ENCODE measurements at places on chromosomes 2 and 18.

DNA sequence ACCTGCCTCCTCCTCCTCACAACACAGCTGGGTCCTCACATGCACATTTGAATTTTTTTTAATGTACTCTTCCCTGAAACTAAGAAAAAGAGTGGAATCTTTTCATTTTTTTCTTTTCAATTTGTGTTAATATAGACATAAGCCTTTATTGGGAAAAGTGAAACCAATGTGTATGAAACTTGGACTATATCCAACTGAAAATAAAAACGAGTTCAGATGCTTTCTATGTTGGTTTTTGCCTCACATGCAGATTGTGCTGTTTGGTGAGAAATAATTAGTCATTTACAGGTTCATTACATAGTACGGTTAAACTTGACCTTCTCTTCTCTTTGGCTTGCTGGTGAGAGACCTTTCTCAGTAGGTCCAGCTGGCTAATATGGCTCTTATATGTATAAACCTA, 515.2 kb upstream of the FANCL start:
- DNase-seq = no peak

- DNase-seq = no peak
Observed at GRCh38 chr2:31176742-31177141, 38.5 kb upstream of the GALNT14 start.

DNA sequence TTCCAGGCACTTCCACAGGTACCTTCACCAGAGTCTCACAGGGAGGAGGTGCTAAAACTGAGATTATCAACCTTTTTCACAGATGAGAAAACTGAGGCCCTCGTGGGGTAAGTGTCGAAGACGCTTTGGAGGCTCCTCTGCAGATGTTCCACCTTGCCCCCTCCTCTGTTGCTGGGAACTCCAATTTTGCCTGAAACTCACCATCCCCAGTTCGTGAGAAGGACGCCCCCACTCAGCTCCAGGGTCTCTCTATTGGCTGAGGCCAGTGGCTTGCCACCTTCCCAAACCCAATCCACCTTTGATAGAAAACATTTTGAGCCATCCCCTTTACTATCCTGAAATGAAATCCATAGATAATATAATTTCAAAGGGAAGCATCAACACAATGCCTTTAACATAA, 109.1 kb downstream of the CYP26B1 start:
- no peak for DNase-seq

GRCh38 chr18:66346833-66347588, 256.9 kb downstream of the CDH19 start:
- no peak for DNase-seq

- DNase-seq = no peak
Observed at GRCh38 chr2:147110317-147110716, 734.5 kb upstream of the ACVR2A start.

GRCh38 chr2:98470851-98471255, 26.2 kb downstream of the INPP4A start:
- DNase-seq = no peak

GRCh38 chr18:3409811-3410210, 40.2 kb upstream of the TGIF1 start:
- DNase-seq = no peak

DNA sequence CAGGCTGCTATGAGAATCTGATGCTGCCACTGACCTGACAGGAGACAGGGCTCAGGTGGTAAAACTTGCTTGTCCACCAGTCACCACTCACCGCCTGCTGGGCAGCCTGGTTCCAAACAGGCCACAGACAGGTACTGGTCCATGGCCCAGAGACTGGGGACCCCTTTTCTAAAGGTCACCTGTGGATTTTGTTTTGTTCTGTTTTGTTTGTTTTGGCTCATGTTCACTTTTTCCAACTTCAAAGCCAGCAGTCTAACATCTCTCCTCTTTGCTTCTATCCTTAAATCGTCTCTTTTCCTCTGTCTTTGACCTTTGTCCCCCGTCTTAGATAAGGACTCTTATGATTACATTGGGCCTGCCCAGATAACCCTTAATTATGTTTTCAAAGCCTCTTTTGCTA, 3.3 kb upstream of the CERKL start:
- DNase-seq = no peak

- no peak for DNase-seq
Observed at GRCh38 chr2:48108455-48108854, 202.2 kb upstream of the FBXO11 start.

DNA sequence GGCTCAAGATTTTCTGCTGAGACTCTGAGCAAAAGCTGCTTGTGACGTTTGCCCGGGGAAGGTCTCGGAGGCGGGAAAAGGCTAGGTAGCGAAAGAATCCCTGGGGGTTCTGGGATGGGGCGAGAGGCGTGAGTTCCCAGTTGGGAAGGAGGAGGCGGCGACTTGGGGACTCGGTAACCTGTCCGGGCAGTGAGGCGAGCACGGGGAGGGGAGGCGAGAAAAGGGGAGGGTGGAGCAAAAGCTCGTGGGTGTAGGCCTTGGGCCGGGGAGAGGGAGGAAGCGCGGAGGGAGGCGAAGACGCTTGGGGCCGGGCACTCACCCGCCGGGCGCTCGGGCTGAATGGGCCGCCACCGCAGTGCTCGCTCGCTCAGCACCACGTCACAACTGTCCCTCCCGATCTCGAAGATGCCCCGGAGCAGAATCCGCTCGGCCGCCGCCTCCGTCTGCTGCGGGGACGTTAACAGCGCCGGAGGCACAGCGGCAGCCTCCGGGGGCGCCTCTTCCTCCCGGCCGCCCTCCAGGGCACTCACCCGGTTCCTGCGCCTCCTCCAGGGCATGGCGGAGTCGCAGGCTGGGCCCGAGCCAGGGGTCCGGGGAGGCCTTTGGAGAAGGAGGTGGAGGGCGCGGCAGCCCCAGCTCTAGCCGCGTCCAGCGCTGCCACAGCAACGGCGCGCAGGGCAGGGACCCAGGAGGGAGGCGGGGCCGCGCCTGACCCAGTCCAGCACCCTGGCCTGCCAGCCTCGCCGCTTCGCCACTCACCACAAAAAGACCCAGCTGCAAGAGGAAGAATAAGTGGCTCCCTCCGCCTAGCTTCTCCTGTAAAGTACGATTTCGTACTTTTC, at the start of gene CERKL:
Gene CERKL, minus strand, starts transcription at position 656 of the 842 bp plus-strand sequence. Its CDS starts 99 bp downstream, at position 557.
- DNase-seq = peak; percentile 10

DNA sequence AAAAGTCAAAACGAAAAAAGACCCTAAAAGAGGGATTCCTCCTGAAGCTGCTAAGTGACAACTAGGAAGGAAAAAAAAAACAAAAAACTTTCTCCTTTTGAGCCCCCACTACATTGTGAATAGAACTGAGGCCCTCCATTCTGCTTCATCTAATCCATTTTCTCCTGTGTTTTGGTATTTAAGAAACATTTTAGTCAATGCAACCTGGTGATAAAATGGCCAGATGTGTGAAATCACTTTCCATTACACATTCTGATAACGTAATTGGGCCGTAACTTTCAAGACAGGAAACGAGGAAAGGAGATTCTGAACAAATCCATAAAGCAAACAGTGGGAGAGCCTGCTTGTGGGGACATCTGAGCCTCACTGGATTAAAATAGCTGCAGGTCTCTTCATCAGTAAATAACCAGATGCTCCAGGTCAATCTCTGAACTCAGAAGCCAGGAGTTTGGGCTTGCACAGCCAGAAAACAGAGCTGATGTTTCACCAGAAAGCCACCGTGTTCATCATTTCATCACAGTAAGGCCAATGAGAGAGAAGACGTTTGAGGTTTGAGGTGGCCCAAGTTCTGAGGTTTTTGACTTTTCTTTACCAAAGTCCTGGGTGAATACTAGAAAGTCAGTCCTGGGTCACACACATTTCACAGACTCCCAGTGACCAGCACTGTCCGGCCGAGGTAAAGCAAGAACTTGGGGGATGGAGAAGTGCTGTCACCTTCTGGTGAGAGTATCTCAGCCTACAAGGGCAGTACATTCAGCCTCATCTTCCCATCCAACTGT, 47.8 kb downstream of the TGFA start:
- no peak for DNase-seq

- no peak for DNase-seq
Observed at GRCh38 chr2:135951041-135951583, 34.3 kb downstream of the DARS1 start.

DNA sequence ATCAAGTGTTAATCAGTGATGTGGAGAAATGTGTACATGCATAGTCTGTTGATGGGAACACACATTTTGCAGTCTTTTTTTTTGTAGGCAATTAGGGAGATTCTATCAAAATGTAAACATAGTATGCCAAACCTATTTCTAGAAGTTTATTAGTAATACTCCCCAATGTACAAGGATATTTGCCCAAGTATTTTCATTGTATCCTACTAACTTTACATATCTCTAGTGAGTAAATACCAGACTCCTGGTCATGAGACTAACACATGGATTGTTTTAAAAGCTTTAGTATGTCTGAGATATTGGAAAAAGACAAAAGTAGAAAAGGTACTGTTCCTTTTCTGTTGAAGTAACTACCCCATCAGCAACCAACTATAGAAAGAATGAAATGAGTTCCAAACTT, 513.0 kb downstream of the PTPRM start:
- no peak for DNase-seq

DNA sequence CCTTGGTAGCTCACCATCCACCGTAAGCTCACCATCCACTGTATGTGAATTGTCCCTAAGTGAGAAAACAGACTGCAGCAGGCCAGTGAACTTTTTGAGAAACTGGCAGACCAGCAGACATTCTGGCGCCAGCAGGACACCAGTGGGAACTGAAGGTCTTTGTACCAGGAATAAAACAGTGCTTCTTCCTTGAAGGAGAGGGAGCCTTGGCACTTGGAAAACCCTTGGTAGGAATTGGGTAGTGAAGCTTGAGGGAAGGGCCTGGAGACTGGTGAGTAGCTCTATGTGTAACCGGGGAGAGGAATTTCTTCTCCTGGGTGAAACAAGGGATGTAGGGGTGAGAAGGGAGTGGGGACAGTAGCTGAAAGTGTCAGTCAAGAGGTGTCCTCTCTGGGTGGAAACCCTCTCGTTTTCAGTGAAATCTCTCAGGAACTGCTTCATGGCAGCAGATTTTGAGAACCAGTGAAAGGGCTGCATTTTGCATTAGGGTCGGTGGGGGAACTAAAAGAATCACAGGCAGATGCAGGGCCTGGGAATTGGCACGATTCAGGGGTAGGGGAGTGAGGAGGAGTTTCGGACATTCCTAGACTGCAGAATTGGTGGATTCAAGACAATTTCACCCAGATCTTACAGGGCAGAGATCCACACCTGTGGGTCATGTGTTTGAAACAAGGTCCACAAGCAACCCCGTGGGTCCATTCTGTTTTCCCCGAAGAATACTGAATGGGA, 131.5 kb upstream of the DLX2 start:
- no peak for DNase-seq

DNA sequence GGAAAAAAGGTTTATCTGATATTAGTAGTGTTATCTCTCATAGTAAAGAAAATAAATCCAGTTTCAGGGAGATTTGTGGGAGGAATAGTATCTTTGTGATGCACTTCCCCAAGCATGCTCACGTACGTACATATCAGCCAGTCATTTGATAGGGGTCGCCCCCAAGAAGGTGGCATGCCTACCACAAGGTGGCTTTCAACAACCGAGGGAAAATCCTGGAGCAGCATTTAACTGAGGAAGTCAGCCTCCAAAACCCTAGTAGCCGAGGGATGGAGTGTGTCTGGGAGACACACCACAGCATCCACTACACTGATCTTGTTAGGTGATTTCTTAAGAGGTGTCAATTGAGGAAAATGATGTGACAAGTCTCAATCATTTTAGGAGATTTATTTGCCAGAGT, 623.9 kb downstream of the NYAP2 start:
- no peak for DNase-seq

DNA sequence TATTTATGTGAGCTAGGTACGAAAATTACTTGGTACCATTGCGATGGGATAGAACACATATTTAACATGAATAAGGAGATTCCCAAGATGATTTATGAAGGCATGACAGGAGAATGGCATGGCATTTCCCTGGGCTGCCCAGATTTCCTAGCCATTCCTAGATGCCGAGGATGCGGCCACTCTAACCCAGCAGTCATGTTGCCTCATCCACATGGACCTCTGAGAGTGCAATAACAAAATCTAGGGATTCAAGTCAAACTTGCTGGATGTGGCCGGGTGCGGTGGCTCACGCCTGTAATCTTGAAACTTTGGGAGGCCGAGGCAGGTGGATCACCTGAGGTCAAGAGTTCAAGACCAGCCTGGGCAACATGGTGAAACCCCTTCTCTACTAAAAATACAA, 110.8 kb upstream of the ARL4C start:
- DNase-seq = no peak

DNA sequence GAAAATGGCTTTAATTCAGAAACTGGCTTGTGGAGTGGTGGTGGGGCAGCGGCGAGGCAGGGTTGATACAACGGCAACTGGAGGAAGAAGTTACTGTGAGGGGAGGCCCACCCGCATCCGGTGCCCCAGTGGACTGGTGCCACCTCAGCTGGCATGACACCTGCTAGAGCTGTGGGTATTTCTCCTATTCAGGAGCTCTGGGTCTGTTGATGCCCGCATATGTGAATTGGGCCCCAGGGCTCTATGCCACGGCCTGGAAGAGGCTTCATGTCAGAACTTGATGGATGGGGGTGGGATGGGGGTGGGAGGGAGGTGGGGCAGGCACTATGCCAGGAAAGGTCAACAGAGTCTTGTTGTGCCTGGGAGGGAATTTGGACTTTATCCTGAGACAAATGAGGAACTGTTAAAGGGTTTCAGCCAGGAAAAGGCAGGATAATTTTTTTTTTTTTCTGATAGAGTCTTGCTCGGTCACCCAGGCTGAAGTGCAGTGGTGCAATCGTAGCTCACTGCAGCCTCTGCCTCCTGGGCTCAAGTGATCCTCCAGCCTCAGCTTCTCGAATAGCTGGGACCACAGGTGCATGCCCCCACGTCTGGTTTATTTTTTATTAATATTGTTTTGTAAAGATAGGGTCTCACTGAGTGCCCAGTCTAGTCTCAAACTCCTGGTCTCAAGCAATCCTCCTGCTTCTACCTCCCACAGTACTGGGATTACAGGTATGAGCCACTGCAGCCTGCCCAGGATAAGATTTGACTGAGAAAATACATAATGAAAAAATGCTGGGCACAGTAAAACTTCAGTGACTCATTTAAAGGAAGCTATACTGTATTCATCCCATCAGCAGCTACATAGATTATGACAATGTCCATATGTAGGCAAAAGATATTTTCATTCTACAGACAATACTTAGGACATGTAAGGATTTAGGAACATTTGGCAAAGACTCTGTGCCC, 52.6 kb downstream of the SH2D6 start:
- peak; percentile 21 for DNase-seq

GRCh38 chr2:100801402-100801801, 18.5 kb upstream of the NPAS2 start:
- no peak for DNase-seq
